ENCODE measurements at places on chromosomes 4 and X. TPM values are rescaled to one million over a fixed set of nuclear protein-coding genes. Genes with fewer than 3 reads are reported as not detected.

The GAGE10 gene
- total RNA-seq, result not detected

The NDP gene
- total RNA-seq, result 0.31 TPM

The CCDC120 gene
- total RNA-seq, result 2.5 TPM

The HOPX gene
- total RNA-seq, result not detected

The ARHGEF6 gene
- 4.2 TPM for total RNA-seq

The LARP1B gene
- total RNA-seq, result 7.1 TPM

The SOX3 gene
- not detected for total RNA-seq

The NHSL2 gene
- total RNA-seq, result 1.8 TPM

The PSMD10 gene
- 33.2 TPM for total RNA-seq

The PPP2R2C gene
- not detected for total RNA-seq

The CPLX1 gene
- not detected for total RNA-seq

The MAGEC2 gene
- not detected for total RNA-seq

The ENPP6 gene
- total RNA-seq, result not detected

The NAP1L5 gene
- total RNA-seq, result 11.3 TPM

Measured in cardiac ventricle fibroblast (primary cell).